NCI-H1105 (cell line): ENCODE measurements at places on chromosomes 11 and 22.

GRCh38 chr11:12005476-12005875 is 3.0 kb downstream of the DKK3 start:
- DNase-seq = no peak

DNA sequence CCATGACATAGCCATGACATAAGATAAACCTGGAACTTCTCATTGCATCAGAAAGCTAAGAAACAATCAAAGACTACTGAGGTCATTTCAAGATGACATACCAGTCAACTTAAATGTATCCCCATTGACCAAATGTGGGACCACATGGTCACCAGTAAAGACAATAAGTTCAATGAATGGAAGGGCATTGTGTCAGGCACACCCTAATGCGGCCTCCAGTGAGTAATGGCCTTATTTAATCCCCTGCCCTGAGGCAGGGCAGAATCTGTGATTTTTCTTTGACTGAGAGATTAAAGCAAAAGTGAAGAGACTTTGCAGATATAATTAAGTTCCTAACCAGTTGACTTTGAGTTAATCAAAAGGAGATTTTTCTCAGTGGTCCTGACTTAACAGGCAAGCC is 17.3 kb upstream of the SYT8 start:
- DNase-seq = no peak

- DNase-seq = peak; percentile 54
Observed at GRCh38 chr11:4677948-4678347, 19.7 kb downstream of the OR51E2 start.

DNA sequence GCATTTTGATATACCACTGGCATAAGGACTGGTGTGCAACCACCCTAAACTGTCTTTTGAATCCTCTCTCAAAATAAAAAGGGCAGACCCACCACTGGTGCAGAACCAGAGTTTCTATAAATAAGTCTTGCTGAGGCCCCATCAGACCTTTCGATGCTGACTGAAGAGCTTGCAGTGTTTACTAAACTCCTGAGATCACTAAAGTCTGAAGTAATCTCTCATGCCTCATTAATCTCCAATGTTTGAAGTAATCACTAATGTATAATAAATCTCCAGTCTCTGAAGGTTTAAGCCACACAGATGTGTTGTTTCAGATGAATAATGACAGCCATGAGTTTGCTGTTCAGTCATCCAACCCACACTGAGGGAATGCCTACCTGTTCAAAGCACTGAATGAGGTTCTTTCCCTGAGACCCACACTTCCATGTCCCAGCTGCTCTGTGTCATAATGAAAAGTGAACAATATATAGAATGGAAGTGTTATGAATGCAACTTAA is 50.6 kb upstream of the DEUP1 start:
- peak; percentile 43 for DNase-seq

GRCh38 chr11:130475426-130476053 is 27.1 kb downstream of the ADAMTS15 start:
- DNase-seq = no peak

- DNase-seq = no peak
Observed at GRCh38 chr11:64260147-64260708, 8.9 kb downstream of the PLCB3 start.

GRCh38 chr11:112797092-112797491 is 164.1 kb upstream of the NCAM1 start:
- DNase-seq = no peak

DNA sequence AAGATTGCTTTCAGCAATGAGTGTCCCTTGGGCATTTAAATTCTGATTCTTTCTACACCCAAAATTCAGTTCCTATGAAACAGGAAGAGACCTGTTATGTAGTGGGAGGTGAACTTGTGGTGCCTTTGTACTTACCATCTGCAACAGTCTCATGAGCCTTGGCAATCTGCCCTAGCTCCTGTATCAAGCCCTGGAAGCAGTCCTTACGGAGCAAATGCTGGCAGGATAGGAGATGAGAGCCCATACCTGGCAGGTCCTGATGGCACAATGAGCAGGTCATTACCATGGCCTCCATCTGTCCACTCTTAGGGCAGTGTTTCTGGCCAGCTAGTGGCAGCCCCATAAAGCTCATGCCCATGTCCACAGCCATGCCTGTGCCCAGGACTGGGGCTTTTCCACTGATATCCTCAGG is 10.8 kb downstream of the TRIM66 start:
- DNase-seq = peak; percentile 73

- DNase-seq = no peak
Observed at GRCh38 chr22:45548991-45549761, 46.5 kb downstream of the FBLN1 start.

GRCh38 chr22:50314455-50315288 is 7.2 kb upstream of the PLXNB2 start:
- no peak for DNase-seq

DNA sequence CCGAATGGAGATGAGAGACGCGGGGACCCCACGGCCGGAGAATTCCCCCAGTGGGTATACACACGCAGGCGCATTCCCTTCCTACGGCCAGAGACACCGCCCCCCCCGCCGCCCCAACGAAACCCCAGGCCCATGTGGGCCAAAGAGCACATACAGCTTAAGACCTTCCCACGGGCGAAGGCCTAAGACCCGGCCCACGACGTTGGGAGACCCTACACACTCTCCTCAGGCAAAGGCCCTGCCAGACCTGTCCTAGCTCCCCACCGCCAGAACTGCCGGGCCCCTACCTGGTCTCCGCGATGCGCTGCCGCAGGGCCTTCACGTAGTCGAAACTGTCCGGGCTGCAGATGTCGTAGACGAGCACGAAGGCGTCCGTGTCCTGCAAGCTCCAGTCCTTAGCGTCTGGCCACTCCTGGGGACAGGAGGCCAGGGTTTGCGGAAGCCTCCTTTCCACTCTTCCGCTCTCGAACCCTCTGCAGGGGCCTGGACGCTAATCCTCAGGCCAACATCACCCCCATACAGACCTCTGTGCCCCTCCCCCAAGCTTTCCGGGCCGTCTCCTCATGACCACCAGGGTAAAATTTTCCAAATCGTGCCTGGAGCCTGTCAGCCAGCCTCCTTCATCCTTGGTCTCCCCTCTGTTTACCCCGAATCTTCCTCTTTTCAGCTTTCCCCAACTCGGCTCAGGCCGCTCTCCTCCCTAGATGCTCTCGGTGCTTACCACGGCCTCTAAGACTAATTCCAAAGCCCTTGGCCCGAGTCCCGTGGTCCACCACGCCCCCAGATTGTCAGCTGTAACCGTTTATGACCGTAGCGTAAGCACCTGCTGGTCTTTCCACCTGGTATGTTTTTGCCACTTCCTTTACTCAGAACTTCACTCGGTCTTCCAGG is 1.7 kb downstream of the RASL10A start:
- DNase-seq = peak; percentile 12

GRCh38 chr11:123799438-123799837 is 6.7 kb downstream of the OR6M1 start:
- DNase-seq = no peak

DNA sequence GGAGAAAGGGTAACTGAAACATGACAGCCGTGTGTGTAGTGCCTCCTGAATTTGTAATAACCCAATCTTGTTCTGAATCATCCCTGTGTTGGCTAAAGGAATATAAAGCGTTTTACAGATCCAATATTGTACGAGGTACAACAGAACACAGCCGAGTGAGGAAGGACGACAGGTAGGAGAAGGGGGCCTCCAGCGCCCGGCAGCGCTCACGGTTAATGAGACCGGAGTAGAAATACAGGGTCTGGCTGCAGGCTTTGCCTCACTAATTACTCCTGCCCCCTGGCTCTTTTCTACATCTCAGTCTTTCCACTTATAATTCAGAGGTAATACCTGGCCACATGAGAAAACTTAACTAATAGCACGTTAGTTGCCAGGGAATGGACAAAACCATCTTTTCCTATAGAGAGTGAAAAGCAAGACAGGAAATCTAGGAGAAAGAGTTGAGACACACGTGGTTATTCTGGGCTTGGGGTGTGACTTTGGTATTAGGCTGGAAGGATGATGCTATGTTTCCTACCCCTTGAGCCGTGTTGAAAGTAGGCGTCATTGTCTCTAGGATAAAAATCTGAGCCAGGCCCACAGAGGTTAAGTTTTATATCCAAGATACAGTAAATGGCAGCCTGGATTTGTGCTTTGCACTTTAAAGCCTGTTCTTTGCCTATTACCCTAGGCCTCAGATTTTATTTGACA is 54.1 kb downstream of the GRIK4 start:
- no peak for DNase-seq

DNA sequence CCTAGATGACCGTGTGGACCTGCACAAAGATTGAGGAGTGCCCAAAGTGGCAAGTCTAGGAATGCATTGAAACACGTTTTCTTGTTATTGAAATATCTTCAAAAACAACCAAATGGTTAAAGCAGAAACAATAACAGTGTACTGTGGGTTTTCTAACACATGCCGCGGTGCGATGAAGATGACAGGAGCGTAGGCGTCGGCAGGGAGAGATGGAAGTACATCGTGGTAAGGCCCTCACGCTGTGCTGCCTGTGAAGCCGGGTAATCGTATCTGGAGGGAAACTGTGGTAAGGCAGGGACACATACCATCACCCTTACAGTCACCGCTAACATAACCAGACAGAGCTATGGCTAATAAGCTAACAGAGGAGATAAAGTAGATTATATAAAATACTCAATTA is 261.4 kb downstream of the TBC1D22A start:
- DNase-seq = no peak
